ENCODE measurements at places on chromosomes 1 and 21.

DNA sequence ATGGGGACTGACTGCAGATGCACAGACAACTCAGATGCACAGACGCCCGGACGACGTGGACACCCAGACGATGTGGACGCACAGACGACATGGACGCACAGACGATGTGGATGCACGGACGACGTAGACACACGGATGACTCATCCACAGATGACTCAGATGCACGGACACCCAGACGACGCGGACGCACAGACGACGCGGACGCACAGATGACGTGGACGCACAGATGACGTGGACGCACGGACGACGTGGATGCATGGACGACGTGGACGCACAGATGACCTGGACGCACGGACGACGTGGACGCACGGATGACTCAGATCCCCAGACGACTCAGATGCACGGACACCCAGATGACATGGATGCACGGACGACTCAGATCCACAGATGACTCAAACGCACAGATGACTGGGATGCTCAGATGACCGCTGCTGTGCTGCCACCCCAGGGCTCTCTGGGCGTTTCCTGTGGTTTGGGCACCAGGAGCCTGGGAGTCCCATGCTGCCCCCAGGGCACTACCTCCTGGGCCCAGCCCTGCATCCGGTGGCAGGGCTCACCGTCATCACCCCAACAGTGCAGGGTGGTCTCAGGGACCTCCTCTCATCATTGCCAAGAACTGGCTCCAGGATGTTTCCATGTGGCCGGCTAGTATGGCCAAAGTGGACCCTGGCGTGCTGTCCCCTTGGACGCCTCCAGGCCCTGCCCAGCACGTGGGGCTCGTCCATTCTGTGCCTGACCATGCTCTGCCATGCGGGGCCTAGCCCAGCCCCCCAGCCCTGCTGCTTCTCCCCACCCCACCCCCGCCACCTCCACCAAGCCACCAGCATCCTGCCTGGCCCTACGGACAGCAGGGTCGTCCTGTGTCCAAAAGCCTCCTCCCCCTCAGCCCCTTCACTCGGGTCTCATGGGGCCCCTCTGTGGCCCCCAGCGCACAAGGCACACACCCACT, 14.0 kb downstream of the FAAP20 start:
- no peak for DNase-seq

- no peak for DNase-seq
These were observed 85.9 kb downstream of the JAK1 start for GRCh38 chr1:64880449-64880848.

DNA sequence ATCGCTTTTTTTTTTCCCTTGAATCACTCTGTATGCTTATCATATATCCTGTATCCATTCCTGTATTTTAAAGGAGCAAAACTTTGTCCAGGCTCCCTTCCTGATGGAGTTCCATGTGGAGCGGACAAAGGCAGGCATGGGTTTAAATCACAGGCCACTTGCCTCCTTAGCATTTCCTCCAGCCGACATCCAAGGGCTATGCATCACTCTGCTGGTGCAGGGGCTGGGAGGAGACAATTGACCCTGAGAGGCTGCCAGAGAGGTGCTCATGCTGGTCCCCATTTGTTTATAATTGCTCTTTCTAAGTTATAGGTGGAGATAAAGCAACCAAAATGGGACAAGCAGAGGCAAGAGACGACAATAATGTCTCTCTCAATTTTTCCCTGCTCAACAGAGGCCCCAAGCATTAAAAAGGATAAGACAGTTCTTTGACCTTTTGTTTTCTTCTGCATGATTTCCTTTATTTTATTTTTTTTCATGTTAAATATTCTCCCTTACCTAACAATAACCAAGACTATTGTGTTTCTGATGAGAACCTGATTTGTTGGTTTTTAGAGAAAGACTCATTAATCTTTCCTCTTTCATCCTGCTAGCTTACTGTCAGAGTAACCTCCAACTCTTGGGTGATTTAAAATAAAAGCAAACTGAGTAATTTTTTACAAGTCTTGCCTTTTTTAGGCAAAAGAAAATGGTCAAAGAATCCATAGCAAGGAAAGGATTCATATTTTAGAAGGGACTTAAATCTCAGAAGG, 353.7 kb downstream of the ADGRL2 start:
- no peak for DNase-seq

- no peak for DNase-seq
These were observed 23.2 kb downstream of the DDX59 start for GRCh38 chr1:200646515-200646914.

- no peak for DNase-seq
These were observed 39.4 kb upstream of the ZNF326 start for GRCh38 chr1:89955311-89956205.

All from stimulated activated CD4-positive, alpha-beta T cell treated with anti-CD3 and anti-CD28 coated beads, Interleukin-1b, Interleukin-23, amount 100 ng/mL, for 1 hour (primary cell).